Mesangial cell (primary cell): ENCODE measurements at places on chromosomes 2 and 18. TPM values are rescaled to one million over a fixed set of nuclear protein-coding genes. Genes with fewer than 3 reads are reported as not detected.

The GPAT2 gene
- under 0.01 and 2.9 TPM in 2 replicates for total RNA-seq

The GREB1 gene
- total RNA-seq, result under 0.01 and 0.51 TPM in 2 replicates

The SERPINB11 gene
- not detected in 2 replicates for total RNA-seq

The KYNU gene
- under 0.01 TPM in 1 of 2 replicates, not detected in the other for total RNA-seq

The IL1F10 gene
- not detected in 2 replicates for total RNA-seq

The CSRNP3 gene
- 0.81 and 1.4 TPM in 2 replicates for total RNA-seq

The DYSF gene
- 18.1 and 37.0 TPM in 2 replicates for total RNA-seq

The CD8A gene
- not detected in 2 replicates for total RNA-seq

The LNPK gene
- total RNA-seq, result 9.3 and 15.5 TPM in 2 replicates

The REG1B gene
- total RNA-seq, result not detected in 2 replicates

The NCKAP5 gene
- 0.25 and 0.98 TPM in 2 replicates for total RNA-seq

The KIAA2012 gene
- total RNA-seq, result under 0.01 TPM in 1 of 2 replicates, not detected in the other

The FBXO15 gene
- 0.76 and 0.98 TPM in 2 replicates for total RNA-seq

The C2orf78 gene
- total RNA-seq, result not detected in 2 replicates
